ENCODE measurements at places on chromosomes 12 and 14.

DNA sequence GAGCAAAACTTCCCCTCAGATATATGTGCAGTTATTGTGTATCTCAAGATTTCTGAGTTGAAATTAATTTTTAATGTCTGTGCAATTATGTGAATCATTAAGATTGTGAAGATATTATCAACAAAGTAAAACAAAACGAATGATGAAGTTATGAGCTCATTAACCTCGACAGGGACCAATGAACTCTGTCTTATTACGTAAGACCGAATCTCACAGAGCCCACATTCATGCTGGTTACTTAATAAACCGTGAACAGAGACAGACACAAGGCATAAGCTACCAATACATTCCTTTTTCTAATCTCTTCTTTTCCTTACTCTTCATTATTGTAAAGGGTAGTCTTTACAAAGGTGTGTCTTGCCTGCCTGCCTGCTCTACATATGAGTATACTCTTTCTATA is 568.7 kb downstream of the RPS29 start:
- no peak for DNase-seq

DNA sequence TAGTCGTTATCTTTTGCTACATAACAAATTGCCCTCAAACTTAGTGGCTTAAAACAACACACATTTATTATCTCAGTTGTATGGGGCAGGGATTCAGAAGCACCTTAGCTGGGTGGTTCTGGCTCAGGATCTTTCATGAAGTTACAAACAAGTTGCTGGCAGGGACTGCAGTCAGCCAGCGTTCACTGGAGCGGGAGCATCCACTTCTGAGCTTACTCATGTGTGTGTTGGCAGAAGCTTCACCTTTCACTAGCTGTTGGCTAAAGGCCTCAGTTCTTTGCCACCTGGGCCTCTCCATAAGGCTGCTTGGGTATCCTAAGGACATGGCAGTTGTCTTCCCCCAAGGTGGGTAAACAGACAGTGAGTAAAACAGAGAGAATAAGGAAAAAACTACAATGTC is 365.7 kb downstream of the RPS29 start:
- no peak for DNase-seq

DNA sequence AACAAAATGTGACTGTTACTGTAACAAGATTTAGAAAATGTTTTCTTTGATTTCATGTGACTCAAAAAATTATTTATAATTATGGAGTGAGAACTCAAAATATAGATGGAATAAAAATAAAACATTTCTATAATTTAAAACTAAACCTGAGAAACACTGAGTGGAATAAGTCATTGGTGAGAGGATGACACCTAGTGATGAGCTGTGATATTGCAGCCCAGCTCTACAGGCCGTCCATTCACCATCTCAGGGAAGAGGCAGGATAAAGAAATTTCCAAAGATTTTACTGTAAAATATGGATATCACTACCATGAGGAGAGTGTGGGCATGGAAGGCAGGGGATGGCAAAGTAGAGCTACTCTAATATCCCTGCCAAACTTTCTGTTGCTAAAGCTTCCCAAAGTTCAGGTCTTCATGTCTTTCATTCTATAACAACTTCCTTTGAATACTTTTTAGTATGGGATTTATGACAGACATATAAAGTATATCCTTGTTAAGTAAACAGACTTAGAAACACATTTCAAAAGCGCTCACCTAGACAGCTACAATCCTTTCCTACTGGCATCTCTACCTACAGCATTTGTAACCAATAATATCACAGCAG is 308.0 kb downstream of the ITPR2 start:
- DNase-seq: no peak

GRCh38 chr12:20489645-20490044 is 121.3 kb downstream of the PDE3A start:
- peak; percentile 36 for DNase-seq

GRCh38 chr12:45294906-45295305 is 79.0 kb downstream of the ANO6 start:
- no peak for DNase-seq

DNA sequence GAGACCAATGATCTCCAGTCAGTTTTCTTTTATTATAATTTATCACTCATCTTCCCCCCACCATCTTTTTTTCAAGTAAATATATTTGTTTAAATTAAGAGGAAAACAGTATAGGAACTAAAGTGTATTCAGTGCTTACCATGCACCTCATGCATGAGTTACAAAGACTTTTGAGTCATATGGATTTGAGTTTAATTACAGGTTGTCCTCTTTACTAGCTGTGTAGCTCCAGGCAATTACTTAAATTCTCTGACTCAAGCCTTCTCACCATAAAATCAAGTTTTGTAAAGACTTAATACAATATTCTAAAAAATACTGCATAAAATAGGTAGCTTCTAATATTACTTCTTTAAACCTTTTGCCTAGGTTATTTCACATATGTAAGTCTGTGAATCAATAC is 251.3 kb downstream of the SLC16A7 start:
- DNase-seq: no peak

DNA sequence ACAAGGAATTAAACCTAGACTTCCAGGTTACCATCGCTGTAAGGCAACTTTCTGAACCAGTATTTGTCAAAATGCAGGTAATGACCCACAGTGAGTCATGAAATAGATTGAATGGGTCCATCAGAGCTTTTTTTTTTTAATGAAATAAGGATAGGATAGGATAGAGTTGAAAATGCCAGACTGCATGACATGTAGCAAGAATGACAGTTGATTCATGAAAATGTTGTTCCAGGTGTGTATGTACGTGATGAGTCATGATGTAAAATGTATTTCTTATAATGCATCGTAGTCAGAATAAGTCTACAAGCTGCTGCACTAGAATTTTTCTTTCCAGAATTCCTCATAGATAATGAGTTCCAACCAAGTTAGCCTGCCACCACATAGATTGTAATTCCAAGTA is 184.4 kb upstream of the BCL2L14 start:
- DNase-seq: no peak

- no peak for DNase-seq
Measured at GRCh38 chr12:117816-118345, 51.3 kb downstream of the IQSEC3 start.

DNA sequence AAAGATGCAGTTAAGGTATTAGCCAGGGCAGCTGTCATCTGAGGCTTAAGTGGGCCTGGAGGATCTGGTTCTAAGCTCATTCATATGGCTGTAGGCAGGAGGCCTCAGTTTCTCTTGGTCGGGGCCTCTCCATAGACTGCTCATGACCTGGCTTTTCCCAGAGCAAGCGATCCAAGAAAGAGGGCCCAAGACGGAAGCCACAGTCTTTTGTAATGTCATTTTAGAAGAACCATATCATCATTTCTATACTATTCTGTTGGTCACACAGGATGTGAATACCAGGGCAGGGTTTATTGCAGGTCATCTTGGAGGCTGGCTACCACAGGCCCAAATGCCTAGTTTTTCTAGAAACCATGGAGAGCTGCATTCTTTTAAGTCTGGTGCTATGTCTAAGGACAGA is 47.7 kb downstream of the GNG2 start:
- DNase-seq: peak; percentile 28

GRCh38 chr12:112616469-112617152 is 174.9 kb upstream of the RPH3A start:
- no peak for DNase-seq

DNA sequence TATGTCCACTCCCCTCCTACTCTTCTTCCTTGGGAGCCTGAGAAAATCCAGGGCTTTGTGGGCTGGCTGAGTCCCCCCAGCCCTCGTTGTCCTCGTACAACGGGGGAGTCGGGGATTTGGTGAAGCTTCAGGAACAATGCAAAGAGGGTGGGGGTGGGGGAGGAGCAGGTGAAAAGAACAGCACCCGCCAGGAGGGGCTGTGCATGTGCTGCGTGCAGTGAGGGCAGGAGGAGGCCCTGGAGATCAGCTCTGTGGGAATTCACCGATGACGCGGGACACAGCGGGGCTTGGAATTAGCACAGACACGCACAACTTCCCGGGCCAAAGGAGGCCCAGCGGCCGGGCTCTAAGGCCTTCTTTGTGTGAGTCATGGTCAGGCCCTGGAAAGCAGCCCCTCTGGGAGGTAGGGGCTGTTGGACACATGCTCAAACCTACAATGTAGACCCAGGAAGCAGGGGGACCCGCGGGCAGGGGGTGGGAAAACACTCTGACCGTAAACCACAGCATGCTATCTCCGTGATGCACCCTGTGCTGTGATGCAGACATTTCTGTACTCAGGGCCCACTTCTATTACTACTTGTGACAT is 32.8 kb downstream of the RBM19 start:
- DNase-seq: peak; percentile 64

GRCh38 chr12:88562846-88563582 is 17.3 kb downstream of the KITLG start:
- peak; percentile 60 for DNase-seq

DNA sequence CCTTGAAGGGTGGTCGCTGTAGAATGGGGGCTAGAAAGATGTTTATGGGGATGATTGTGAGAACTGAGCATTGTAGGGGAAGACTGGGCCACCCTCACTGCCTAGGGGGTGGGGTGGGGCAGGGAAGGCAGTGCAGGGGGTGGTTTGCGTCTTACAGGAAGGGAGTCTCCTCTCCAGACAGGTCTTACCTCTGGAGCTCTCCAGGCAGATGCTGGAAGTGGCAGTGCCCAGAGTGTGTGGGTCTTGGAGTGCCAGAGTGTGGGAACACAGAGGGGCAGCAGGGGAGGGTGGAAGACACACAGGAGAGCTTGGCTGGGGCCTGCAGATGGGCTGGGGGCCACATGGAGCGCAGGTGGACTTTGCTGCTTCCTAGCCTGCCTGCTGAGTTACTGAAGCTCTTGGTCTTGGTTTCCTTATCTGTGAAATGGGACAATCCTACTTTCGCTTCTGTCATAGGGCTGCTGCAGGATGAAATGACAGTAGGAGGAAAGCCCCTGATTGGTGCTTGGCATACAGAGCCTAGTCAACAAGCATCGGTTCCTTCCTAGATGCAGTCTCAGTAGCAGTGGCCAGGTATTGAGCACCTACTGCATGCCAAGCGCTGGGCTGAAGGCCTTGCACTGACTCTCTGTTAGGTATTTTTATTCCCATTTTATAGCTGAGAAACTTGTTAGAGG is 118.3 kb downstream of the SLC25A47 start:
- DNase-seq: no peak

DNA sequence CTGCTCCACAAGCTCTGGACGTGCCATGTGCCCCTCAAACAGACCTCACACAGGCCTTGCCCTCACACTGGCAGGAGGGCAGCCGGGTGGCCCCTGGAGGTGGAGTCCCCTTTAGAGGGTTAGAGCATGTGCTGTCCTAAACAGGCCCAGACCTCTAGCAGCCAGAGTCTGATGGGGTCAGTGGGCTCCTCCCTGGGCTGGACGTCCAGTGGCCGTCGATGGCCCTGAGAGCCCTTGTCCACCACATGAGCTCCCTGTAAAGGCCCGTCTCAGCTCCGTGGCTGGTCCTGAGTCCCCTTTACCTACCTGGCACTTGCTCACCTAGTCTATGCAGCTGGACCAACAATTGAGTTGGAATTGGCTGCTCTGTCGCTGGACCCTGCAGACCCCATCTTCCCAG is 3.8 kb downstream of the TMEM179 start:
- no peak for DNase-seq

GRCh38 chr12:76876696-76877229 is 2.1 kb downstream of the CSRP2 start:
- no peak for DNase-seq

DNA sequence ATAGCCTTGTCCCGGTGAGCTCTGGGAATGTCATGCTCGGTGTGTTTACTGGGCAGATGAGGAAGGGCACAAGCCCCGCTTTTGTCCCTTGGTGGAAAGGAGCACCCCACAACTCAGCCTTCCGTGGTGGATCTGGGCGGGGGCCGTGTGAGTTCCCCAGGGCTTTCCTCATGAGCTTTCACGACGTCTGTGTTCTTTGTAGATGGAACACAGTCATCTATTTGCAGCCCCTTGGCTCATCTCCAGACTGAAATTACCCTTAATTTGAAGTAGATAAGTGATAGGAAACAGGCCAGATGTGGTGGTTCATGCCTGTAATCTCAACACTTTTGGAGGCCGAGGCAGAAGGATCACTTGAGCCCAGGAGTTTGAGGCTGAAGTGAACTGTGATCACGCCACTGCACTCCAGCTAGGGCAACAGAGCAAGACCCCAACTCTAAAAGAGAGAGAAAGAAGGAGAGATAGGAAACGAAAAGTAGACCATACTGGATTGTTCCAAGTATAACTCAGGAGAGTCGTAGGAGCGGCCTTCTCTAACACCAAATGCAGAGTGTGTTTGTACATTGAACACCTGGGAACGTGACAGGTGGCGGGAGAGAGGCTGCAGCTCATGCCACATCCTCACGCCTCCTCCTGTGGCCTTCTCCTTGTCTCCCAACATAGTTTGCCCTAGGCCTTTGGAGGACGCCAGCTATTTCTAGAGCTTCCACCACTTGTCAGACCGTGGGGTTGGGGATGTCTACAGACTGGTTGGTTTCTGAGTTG is 8.8 kb downstream of the P2RX4 start:
- DNase-seq: no peak

DNA sequence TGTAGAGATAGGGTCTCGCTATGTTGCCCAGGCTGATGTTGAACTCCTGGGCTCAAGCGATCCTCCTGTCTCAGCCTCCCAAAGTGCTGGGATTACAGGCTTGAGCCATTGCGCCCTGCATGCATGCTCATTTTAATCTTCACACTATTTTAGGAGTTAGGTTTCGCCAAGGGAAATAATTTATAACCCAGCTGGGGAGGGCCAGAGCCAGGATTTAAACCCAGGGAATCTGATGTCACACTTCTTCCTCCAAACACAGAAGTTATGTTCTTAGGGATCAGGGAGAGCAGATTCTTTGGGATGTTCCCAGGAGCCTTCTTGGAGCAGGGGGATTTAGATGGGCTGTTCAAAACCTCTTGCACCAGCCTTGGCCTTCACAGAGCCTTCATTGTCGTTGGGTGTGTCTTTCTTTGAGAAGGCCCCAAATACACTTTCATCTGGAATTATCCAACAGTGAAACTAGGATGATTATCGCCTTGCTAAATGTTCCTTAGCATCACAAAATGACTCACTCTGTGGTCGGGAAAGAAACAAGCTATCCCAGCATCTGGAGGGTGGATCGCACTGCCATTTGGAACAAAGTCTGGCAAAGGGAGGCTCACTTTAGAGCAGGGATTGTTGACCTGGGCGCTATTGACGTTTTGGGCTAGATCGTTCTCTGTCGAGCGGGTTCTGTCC is 8.2 kb upstream of the PPP1CC start:
- peak; percentile 74 for DNase-seq

DNA sequence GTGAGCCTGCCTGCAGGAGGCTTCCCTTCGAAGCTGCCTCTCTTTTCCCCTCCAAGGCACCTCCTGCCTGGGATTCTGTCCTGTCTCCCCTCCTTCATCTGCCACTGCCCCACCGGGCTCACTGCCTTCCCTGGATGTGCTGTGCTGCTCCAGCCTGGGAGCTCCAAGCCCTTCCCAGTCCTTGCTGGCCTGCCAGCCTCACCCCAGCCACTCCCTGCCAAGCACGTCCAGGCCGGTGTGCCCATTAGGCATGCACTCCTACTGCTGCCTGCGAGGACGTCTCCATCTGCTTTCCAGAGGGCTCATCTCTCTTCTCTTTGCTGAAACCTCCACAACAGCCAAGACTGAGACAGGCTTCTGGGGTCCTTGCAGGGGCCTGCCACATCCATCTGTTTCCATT is 8.4 kb upstream of the SLC25A47 start:
- DNase-seq: no peak

Data from AG10803 (cell line).